ENCODE measurements at places on chromosomes 3 and 15.

- DNase-seq, result no peak
Observed at GRCh38 chr15:33451385-33451784, 140.6 kb downstream of the RYR3 start.

DNA sequence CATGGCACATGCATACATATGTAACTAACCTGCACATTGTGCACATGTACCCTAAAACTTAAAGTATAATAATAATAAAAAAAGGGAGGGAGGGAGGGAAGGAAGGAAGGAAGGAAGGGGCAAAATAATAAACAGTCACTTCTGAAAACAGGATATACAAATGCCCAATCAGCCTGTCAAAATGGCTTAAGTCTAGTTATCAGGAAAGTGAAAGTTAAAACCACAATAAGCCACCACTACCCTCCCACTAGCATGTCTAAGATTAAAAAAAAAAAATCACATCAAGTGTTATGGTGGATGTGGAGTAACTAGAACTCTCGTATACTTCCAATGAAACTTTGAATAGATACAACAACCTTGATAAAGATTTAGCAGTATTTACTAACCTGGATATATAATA, 145.6 kb upstream of the GMNC start:
- no peak for DNase-seq

DNA sequence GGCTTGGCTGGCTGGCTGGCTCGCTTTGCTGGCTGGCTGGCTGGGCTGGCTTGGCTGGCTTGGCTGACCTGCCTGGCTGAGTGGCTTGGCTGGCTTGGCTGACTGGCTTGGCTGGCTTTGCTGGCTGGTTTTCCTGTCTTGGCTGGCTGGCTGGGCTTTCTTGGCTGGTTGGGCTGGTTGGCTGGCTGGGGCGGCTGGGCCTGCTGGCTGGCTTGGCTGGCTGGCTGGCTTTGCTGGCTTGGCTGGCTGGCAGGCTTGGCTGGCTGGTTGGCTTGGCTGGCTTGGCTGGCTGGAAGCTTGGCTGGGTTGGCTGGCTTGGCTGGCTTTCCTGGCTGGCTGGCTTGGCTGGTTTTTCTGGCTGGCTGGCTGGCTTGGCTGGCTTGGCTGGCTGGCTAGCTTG, 435.6 kb downstream of the GOLGA6L6 start:
- no peak for DNase-seq

DNA sequence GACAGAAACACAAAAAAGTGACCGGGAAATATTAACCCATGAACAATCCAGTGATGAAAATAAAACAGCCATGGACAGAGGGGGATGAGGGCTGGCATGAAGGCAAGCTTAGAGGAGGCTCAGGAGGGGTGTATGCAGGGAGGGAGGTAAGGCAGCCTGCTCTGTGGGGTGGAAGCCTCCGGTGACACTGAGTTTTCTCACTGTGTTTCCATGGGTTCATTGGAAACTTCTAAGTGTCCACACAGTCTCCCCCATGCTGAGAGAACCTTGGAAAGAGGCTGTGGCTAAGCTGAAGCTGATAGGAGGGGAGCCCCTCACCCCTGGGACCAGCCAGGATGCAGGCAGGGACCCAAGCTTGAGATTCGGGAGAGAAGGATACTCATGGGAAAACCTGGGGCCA, 6.8 kb upstream of the SKOR1 start:
- no peak for DNase-seq

GRCh38 chr3:5729852-5730251, 542.3 kb downstream of the EDEM1 start:
- DNase-seq, result no peak

DNA sequence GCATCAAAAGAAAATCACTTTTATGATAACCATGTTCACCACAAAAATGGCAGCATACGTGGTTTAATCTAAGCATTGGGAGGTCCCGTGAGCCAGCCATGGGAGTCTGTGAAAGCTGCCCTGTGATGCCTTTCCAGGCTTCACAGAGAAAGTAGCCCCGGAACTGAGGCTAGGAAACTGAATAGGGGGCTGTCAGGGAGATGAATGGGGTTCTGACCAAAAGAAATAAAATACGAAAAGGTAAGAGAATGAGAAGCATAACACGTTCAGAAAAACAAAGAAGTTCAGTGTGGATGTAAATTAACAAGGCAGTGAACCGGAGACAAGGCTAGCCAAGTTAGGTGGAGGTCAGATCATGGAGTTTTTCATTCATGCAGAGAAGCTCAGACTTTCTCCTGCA, 118.9 kb downstream of the ANXA2 start:
- no peak for DNase-seq

DNA sequence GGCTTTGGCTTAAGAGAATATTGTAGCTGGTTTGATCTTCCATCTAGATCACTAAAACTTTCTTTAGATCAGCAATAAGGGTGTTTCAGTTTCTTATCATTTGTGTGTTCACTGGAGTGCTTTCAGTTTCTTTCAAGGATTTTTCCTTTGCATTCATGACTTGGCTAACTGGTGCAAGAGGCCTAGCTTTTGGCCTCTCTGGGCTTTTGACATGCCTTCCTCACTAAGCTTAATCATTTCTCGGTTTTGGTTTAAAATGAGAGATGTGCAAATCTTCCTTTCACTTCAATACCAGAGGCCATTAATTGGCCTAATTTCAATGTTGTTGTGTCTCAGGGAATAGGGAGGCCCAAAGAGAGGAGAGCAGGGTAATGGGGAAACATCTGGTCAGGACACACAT, 30.3 kb upstream of the CCNB2 start:
- no peak for DNase-seq

DNA sequence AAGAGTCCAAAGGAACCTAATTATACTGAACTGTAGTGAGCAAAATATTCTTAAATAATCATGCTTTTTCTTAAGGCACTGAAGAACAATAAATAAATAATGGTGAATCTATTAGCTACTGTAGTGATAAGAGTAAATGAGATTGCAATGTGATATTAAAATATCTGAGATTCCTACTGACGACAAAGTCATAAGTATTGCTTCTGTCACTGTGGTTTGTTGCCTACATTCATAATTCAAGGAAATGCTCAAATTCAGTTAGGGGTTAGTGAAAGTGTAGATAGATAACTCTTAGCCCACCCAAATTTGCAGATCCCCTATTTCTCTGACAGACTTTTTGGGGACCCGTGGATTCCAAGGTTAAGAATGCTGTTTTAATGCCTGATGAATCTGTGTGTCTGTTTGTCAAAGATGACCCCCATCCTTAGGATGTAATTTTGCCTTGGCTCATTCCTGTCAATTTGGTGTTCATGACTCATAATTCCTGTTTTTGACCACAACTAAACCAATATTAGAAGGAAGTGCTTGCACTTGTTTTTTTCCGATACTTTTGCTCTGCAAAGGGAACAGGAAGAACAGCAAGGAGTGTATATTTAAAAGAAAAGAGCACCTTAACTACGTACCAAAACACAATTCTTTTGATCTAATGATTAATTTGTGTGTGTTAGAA, 86.7 kb downstream of the MAGI1 start:
- no peak for DNase-seq

GRCh38 chr15:39778021-39778420, 4.6 kb downstream of the FSIP1 start:
- DNase-seq, result no peak

Measured in occipital lobe (tissue), 3 donors.